ENCODE measurements at places on chromosomes 2 and 18. TPM values are rescaled to one million over a fixed set of nuclear protein-coding genes. Genes with fewer than 3 reads are reported as not detected.

The CELF4 gene
- total RNA-seq, result not detected

The PRSS56 gene
- total RNA-seq, result not detected

DNA sequence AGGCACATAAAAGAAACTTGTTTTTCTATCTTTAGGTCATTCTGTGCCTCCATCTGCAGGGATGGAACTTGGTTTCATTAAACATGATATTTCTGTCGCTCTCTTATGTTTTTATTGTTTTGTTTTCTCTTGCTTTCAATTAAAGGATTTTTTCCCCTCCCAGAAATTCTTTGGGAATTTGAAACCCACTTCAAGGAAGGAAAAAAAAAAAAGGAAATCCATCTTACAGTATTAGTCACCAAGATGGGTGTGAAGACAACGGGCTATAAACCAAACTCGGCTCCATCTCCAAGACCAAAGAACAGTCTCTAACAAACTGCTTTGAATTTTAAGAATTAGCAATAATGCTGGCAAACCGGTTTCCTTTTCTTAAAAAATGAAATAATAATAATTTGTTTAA, 244.1 kb downstream of the BCL11A start:
- DNase-seq, result no peak

DNA sequence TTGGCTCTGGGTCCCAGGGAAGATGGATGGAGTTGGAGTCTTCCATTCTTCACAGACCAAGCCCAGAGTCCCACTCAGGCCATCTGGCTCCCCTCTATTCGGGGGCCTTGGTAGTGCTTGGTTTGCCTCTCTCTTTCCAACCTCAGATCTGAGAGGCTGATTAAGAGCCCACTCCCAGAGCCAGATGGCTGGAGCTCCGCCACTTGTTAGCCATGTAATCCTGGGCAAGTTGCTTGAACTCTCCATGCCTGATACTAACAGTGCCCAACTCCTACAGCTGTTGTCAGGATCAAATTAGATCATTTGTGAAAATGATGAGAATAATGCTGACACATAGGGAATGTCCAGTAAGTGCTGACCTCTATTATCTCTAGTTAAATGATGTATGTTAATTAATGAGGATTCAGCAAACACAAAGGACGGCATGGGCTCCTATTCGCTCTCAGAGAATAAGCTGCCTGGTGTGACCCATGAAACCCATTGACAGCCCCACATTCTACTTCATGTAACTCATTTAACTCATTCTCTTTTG, 46.6 kb upstream of the SLC14A1 start:
- DNase-seq, result no peak

DNA sequence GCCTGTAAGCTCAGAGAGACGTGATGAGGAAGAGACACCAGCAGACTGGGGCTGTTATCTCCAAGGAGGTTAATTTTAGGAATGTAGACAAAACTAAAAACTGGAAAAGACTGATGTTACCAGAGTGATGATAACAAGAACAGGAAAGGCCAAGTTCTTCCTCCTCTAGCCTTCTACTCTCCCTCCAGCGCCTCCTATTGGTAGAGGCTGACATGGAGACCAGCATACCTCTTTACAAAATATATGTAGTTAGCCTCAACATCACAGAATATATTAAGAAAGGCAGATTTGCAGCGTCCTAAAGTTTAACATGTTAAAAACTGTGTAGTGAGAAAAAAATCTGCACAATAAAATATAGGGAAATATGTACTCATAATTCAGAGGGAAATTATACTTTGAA, 66.0 kb downstream of the TCF4 start:
- no peak for DNase-seq

All from breast epithelium (tissue), 4 donors.